Activated T-helper 1 cell treated with anti-CD3 and anti-CD28 coated beads, Interleukin-12 subunit alpha, Interleukin-12 subunit beta, Interleukin-2, Interleukin-4 antibody, amounts not matched to agents 30 ng/mL and 10 ng/mL and 1 ng/mL, durations not matched to agents 14 hours and 24 hours and 36 hours (primary cell): ENCODE measurements at places on chromosomes 6 and 20. TPM values are rescaled to one million over a fixed set of nuclear protein-coding genes. Genes with fewer than 3 reads are reported as not detected.

- DNase-seq, result no peak
- H3K4me1 ChIP-seq, result no peaks in the 10 kb centered on the region
- no peak overlapping the region for H3K4me3 ChIP-seq
- no peak overlapping the region for H3K27ac ChIP-seq
Observed at GRCh38 chr20:15902493-15902892, 670.8 kb downstream of the KIF16B start.

DNA sequence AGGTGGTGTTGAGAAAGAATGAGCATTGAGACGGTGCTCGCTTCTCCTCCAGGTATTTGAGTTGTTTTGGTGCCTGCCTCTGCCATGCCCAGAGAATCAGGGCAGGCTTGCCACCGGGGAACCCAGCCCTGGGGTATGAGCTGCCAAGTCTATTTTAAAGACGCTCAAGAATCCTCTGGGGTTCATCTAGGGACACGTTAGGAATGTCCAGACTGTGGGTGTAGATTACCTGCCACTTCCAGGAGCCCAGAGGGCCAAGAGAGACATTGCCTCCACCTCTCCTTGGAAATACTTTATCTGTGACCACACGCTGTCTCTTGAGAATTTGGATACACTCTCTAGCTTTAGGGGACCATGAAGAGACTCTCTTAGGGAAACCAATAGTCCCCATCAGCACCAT, 28.3 kb downstream of the SAYSD1 start:
- no peak for DNase-seq
- peaks cover 53% of the 10 kb centered on the region for H3K27me3 ChIP-seq
- no peak overlapping the region for H3K4me3 ChIP-seq
- peaks cover 25% of the 10 kb centered on the region for H3K4me1 ChIP-seq
- H3K27ac ChIP-seq, result no peak overlapping the region

DNA sequence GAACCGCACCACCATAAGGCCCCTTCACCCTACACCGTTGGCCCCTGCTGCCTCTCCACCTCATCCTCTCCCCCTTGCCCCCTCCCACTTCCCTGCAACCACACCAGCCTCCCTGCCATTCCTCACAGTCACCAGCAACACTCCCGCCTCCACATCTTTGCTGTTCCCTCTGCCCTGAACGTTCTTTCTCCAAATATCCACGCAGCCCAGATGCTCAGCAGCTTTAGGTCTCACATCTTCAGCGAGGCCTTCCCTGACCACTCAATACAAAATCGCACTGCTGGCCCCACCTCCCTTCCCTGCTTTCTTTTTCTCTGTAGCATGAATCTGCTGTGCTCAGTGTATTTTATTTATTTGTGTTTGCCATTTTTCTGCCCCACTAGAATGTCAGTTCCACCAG, 20.5 kb downstream of the ITPR3 start:
- no peaks in the 10 kb centered on the region for H3K27me3 ChIP-seq
- peaks cover 15% of the 10 kb centered on the region for H3K4me1 ChIP-seq

DNA sequence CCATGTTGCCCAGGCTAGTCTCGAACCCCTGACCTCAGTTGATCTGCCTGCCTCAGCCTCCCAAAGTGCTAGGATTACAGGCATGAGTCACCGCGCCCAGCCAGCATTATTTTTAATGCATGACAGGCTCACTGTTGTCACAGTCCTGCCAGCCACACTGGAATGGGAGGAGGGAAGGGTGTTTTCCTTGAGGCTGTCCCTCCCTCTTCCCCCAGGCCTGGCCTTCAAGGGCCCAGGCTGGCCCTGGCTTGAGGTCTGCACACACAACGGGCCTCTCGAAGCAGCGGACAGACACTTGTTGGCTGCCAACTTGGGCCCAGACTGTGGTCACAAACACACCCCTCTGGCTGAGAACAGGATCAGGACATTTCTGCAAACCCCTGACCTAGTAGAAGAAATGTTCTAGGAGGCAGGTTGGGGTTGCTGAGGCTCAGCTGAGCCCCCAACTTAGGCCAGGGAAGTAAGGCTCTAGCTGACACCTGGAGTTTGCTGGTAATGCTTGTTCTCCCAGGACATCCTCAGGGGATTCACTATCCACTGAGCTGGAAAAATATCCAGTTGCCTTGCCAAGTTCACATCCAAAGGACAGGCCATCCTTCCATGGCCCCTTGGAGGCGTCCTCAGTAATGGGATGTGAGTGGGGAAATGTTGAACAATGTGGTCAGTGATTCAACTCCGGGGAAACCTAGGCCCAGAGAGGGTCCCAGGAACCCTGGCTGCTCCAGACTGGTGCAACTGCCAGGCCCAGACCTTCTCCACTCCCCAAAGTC, 9.9 kb downstream of the SNTA1 start:
- no peak overlapping the region for H3K27ac ChIP-seq
- H3K4me3 ChIP-seq, result no peak overlapping the region

- H3K4me3 ChIP-seq, result no peak overlapping the region
- peaks cover 21% of the 10 kb centered on the region for H3K4me1 ChIP-seq
- no peak overlapping the region for H3K27ac ChIP-seq
- no peaks in the 10 kb centered on the region for H3K27me3 ChIP-seq
- DNase-seq, result no peak
- H3K36me3 ChIP-seq, result peaks cover 33% of the 10 kb centered on the region
Observed at GRCh38 chr6:136696238-136696637, 96.0 kb downstream of the MAP3K5 start.

GRCh38 chr6:31794294-31794865, 1.2 kb downstream of the VARS1 start:
- H3K27me3 ChIP-seq, result no peaks in the 10 kb centered on the region
- H3K27ac ChIP-seq, result peak overlapping the region; percentile 78
- H3K36me3 ChIP-seq, result peaks cover 35% of the 10 kb centered on the region
- peak overlapping the region; percentile 86 for H3K4me3 ChIP-seq

DNA sequence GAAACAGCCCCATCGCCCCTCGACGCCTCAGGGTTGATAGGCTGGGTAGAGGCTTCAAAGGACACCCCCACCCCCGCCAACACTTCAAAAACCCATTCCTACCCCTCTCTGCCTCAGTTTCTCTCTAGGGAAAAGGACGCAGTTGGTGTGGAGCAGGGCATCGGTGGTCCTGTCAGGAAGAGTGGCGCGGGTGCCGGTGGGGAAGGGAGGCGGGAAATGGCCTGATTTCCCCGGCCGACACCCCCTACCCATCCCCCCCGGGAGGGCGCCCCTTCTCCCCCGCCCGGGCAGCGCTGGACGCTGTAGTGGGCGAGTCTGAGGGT, 367 bp downstream of the NRSN2 start:
- peak overlapping the region; percentile 92 for H3K4me3 ChIP-seq
- H3K36me3 ChIP-seq, result peaks cover 2% of the 10 kb centered on the region
- H3K27me3 ChIP-seq, result peaks cover 4% of the 10 kb centered on the region
- no peak overlapping the region for H3K27ac ChIP-seq
- no peak for DNase-seq
- H3K4me1 ChIP-seq, result peaks cover 25% of the 10 kb centered on the region

Gene TRAPPC3L
- not detected in 2 replicates for total RNA-seq

Gene KCNK15
- 1.1 TPM in 2 replicates for total RNA-seq
